CD4-positive, alpha-beta T cell treated with Interleukin-12 subunit alpha and Interleukin-12 subunit beta, for 1 hour (primary cell): ENCODE measurements at places on chromosomes 12 and 14.

GRCh38 chr14:25049568-25050268 lies at the start of gene STXBP6:
Gene STXBP6, minus strand, starts transcription at chr14:25050147. Its CDS starts 75,329 bp downstream, at chr14:24974818.
- DNase-seq = no peak

DNA sequence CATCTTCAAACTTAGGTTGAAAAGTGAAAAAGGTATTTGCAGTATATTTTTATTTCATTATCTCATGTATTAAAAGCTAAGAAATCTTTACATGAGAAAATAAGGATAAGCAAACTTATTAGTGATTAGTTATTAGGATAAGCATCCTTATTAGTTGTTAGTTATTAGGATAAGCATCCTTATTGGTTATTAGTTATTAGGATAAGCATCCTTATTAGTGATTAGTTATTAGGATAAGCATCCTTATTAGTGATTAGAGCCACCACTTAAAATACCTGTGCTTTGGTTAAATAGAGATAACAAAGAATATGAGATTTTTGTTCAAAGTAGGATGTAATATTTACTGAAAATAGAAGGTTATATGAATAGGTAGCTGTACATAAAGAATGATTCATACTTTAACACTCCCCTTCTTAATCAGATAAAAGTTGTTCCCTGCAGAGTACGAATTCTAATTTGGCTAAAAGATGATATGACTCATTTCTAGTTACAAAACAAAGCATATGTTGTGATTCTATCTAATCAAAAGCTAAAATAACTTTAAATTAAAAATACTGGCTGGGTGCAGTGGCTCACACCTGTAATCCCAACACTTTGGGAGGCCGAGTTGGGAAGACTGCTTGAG lies 56.4 kb downstream of the KDM5A start:
- no peak for DNase-seq

- no peak for DNase-seq
These were observed 36.0 kb downstream of the GCH1 start for GRCh38 chr14:54866588-54866987.

GRCh38 chr12:92167075-92167474 lies 21.4 kb upstream of the BTG1 start:
- no peak for DNase-seq

GRCh38 chr14:54310151-54310850 lies 86.5 kb upstream of the CDKN3 start:
- DNase-seq = no peak

GRCh38 chr14:34650786-34651584 lies 21.0 kb upstream of the SNX6 start:
- DNase-seq = no peak

DNA sequence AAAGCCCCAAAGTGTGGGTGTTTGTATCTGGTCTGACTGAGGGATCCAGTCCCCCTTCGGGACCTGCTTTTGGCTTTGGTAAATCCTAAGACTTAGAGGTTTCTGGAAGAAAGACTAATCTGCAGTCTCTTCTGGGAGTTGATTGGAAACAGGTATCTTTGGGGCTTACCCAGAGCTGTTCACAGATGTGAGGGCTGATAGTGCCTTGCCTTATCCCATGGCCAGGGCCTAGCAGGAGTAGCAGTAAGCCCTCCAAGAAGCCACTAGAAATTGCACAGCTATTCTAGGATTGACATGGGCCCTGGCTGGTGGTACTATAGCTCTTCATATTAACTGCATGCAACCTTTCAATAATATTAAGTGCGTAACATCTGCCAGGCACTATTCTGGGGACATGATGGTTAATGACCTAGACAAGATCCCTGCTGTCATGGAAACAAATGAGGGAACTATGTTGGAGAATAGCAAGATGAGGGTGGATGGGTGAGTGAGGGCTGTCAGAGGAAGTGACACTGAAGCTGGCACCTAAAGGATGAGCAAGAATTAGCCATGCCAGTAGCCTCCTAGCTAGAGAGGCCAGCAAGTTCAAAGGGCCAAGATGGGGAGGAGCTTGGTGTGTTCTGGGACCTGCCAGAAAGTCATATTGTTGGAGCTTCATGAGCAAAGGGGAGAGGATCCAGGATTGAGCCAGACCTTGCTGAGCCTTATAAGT lies 71.7 kb downstream of the CRADD start:
- DNase-seq = no peak

GRCh38 chr14:91317381-91318308 lies 73.1 kb upstream of the GPR68 start:
- DNase-seq = peak; percentile 85

- no peak for DNase-seq
These were observed 43.9 kb downstream of the TMTC3 start for GRCh38 chr12:88185988-88186387.

DNA sequence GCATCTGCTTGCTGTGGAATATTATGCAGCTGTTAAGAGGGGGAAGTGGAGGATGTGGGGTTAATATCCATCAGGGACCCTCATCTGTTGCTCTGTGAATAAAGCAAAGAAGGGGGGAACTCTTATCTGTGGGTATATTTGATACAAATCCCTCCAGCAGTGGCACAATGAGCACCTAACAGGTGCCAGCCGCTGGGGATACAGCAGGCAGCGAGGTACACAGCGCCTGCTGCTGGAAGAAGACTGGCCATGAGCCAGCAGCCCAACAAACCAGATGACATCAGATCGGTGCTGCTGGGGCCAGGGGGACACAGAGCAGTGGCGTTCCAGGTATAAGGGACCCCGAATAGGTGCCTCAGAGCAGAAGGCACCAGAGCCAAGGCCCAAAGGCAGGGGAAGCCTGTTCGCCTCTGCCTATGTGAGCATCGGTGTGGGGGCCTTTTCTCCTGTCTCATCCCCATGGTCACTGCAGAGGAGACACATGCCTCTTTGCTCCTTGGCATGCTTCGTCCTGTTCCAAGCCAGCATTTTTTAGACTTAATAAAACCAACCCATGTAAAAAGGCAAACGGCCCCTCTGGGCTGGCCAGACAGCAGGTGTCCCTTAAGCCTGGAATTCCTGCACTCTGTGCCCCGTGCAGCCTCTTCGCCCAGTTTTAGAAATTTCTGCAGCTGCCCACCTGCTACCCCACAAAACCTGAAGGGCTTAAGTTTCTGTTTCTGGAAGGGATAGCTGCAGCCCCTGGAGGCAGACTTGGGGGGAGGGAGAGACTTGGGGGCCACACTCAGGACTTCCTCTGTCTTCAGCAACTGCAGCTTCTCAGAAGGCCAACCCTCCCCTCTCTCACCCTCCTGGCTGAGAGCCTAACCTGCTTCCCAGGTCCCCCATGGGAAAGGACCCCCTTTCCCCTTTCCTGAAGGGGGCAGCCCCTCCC lies 1.6 kb upstream of the CKB start:
- no peak for DNase-seq

- DNase-seq = no peak
These were observed at the start of gene NOVA1 for GRCh38 chr14:26597589-26598080. Gene NOVA1, minus strand, starts transcription at chr14:26598033. Its CDS starts 597 bp downstream, at chr14:26597436.

DNA sequence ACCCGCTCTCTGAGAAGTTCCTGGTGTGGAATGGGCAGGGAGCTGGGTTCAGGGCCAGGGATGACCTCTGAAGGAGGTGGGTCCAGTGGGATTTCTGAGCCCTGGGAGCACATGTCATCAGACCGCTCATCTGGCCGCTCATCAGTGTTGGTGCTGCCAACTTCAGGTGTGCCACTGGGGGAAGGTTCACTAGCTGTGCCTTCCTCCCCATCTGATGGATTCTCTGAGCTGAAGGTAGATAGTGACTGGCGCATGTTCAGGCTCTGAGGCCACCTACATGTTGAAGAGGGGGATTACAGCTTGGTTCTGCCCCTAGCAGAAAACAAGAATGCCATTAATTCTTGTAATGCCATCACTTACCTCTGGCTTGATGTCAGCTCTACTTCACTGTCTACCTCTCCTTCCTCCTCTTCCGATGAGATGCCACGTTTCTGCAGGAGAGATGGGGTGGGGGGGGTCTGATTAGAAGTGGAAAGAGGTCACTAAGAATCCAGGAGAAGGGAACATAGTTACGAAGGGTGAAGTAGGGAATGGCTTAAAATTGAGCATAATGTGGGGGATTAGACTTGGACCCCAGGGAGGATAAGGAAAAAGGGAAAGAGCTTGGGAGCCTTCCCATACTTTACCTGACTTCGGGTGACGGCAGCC lies 17.2 kb downstream of the MAP3K12 start:
- DNase-seq = no peak

DNA sequence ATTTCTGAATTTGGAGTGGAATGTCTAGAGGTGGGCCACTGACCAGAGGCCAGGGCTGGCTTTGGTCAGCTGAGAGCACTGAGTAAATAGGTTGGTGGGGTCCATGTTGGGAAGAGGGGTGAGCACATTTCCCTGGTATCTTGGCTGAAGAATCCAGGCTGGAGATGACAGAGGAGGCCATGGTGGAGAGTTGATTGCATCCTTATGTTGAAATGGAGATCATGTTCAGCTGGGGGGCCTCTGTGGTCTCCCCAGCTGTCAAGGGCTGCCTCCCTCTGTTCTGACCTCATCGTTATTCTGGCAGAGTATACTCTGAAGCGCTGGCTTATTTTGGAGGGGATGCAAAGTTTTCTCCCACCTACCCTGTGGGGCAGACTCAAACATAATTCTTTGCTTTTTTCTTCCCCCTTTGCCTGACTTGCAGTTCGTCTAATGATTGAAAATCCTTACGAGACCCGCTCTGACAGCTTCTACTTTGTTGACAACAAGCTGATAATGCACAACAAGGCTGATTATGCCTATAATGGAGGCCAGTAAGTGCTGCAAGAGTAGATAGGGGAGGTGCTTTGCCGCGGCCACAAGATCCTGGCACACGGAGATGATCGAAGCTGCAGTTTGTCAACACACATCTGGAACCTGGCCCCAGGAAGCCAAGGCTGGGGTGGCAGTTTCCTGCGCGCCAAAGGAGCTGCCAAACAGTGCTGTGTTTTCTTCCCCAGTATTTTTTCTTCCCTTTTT lies 6.0 kb upstream of the ACADS start:
- no peak for DNase-seq

GRCh38 chr12:1947081-1947480 lies 28.6 kb upstream of the CACNA2D4 start:
- DNase-seq = no peak

DNA sequence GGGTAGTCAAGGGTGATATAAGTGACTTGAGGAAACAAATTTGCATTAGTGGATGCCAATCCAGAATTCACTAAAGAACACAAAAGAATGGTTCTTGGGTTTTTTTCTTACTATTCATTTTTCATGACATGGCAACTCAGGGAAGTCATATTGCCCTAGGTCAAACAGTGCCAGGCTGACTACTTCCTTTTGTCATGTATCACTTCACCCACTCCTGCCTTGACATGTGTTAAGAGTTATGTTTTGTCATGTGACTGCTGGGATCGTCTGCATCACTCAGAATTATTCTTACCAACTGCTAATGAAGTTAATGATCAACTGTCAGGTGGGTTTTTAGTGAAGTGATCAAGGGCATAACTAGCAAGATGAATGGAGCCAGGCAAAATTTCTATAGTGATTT lies 74.2 kb downstream of the PRORP start:
- DNase-seq = peak; percentile 23

DNA sequence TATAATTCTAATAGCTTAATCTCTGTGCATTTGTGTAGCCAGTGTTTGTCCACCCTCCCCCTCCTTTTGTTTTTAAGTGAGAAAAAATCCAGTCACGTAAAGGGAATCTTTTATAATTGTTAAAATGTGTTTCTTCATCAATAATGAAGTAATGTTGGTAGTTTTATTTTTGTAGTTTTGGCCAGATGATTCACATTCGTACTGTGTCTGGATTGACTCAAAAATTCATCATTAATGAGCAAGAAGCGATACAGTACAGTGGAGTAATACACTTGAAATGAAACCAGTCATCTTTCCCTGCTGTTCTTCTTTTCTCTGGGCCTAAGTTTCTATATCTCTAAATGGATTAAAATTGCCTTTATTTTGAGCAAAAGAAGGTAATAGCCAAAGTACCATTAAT lies 86.5 kb downstream of the SRGAP1 start:
- DNase-seq = no peak

DNA sequence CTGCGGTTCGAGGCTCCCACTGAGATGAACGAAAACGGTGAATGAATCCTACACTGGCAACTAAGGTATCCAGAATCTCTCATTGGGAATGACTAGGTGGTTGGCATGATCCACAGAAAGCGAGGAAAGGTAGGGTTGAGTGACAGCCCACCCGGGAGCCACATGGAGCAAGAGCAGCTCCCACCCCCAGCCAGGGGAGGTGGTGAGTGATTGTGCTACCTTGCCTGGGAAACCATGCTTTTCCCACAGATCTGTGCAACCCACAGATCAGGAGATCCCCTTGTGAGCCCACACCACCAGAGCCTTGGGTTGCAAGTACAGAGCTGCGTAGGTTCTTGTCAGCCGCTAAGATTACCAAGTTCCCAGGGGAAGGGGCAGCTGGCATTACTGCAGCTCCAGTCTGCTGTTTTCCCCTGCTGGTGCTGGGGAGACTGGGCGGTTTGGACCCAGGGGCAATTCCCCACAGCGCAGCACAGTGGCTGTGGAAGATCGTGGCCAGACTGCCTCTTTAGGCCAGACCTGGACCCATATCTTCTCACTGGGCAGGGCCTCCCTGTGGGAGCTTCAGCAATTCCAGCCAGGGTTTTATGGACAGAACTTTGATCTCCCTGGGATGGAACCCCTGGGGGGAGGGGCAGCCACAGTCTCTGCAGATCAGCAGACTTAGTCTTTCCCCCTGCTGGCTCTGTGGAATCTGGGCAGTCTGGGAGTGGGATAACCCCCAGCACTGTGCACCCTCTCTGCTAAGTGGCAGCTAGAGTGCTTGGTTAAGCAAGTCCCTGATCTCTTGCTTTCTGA lies 44.6 kb upstream of the PPP4R3A start:
- no peak for DNase-seq

- DNase-seq = no peak
These were observed 993.9 kb downstream of the VRK1 start for GRCh38 chr14:97791072-97791471.

DNA sequence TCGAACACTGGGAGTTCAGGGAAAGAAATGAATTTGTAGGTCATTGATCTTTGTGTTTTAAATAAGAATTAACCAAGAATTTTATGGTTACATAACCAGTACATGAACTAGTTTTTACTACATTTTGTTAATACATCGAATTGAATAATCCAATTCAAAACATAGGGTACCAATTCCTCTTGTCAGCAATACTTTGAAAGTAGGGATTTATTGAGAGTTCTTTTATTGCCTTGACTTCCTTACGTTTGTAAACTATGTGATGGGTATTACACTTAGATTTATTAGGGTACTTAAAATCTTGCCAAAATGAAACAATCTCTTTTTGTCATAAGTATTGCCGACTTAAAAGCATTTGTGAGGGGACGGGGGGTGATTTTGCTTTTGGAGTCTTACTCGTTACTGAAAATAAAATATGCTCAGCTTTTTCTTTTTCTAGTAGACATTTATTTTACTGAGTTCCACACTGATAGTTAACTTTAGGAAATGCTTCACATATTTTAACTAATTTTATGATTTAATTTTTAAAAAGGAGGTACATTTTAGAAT lies 22.4 kb downstream of the SOCS2 start:
- DNase-seq = no peak

GRCh38 chr14:74509587-74510222 lies 16.1 kb downstream of the ISCA2 start:
- DNase-seq = no peak

DNA sequence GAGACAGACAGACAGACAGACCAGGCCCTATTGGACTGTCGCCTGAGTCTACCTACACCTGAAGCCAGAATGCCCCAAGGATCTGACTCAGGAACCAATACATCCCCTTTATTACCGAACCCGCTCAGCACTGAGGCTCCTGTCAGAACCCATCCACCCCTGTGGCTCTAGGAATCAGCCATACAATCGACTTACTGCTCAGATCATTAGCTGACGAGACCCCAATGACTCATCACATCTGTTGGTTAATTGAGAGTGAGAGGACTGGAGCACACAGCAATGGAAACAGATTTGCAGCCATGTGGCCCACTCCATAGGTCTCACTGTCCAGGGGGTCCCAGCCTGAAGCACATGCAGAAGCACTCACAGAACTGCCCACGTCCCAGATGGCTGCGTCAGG lies 15.2 kb downstream of the ITPK1 start:
- no peak for DNase-seq
